LNCaP clone FGC (cell line): ENCODE measurements at places on chromosomes 5 and 9.

GRCh38 chr5:76590027-76590426, 33.2 kb downstream of the F2RL2 start:
- no peak for DNase-seq

GRCh38 chr5:54520438-54520846, 2.9 kb downstream of the SNX18 start:
- no peak for DNase-seq

GRCh38 chr9:129320575-129321285, 142.7 kb upstream of the IER5L start:
- peak; percentile 89 for DNase-seq

DNA sequence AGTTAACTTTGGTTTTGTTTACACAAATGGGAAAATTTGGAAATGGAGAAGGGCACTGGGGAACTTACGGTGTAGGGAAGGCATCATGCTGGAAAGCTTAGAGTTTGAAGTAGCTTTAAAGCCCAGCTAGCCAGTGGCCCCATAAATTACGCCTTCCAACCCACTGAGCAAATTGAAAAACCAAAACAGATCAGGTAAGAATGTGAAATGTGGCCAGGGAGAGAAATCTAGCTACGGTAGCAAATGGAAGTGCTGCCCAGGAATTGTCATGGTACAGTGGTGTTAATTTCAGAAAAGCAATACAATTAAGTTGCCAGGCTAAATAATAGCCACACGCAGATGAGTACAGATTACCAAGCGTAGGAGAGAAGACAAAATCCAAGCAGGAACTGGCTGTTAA, 654.8 kb downstream of the PRELID2 start:
- no peak for DNase-seq

- peak; percentile 35 for DNase-seq
Observed at GRCh38 chr5:170254056-170254455, 21.3 kb downstream of the C5orf58 start.

DNA sequence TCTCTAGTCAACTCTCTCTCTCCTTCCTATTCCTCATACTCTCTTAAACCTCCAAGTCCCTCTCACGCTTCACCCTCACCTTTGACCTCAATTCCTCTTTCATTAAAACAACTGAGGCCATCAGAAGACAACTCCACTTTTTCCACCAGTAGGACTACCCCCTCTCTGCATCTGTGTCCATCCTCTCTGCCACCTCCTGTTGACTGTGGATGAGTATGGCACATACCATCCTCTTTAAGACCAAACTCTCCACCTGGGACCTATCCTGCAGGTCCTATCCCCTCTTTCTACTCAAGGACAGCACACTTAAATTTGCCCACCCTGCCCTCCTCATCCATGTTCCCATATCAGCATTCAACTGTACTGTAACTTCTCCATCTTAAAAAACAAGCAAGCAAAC, 89.2 kb downstream of the FOXD1 start:
- DNase-seq = no peak

GRCh38 chr5:138745268-138745667, 8.0 kb upstream of the CTNNA1 start:
- no peak for DNase-seq
